ENCODE measurements at places on chromosomes 6 and 20.
A peak's percentile ranks its signal among the peaks of the same experiment; 100 is the strongest.

DNA sequence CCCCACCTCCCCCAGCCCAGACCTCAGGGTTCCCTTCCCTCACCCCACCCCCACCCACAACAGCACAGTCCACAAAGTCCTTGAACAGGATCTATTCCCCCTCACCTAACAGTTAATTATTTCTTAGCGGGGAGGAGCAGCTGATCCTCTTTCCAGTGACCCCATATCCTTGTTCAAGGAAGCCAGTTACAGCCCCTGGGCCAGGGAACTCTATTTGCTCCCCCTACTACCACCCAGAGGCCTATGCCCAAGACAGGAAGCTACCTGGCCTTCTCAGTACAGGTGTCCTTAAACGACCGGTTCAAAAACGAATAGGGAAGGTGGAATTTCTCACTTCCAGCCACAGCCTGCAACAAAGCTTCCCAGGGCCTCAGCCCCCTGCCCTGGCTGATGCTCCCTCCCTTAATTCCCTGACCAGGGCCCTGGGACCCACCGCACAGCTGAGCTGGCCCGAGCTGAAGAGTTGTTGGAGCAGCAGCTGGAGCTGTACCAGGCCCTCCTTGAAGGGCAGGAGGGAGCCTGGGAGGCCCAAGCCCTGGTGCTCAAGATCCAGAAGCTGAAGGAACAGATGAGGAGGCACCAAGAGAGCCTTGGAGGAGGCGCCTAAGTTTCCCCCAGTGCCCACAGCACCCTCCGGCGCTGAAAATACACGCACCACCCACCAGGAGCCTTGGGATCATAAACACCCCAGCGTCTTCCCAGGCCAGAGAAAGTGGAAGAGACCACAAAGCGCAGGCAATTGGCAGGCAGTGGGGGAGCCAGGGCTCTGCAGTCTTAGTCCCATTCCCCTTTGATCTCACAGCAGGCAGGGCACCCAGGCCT, 778 bp downstream of the MCCD1 start:
- no peak for DNase-seq

GRCh38 chr6:41877051-41877680, 18.0 kb downstream of the USP49 start:
- DNase-seq, result no peak

DNA sequence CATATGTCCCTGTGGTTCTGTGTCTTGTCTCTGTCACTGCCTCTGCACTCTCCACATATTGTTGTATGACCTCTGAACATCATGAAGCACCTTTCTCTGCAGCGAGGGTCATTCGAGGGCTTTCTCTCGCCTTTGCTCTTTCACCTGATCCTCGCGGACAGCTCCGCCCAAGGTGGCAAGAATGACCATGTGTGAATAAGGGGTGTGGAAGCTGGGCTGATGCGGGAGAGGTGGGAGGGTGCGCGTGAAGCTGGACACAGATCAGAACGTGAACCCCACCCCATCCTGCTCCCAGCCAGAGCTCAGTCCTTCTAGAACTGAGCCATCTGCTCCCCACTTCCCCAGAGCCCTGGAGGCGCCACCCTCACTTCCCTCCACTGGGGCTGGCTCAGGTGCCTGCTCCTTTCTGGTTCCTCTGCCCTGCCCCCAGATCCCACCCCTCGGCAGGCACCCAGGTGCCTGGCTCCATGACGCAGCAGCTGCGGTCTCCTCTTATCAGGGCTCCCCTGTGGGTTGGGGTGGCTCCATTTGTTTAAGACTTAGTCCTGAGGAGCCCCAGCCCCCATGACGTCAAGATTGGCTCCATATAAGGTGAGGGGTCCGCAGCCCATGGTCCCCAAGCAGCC, at the start of gene MUCL3:
Gene MUCL3, plus strand, starts transcription at position 613 of the 626 bp plus-strand sequence. CDS start 27 bp downstream, outside the sequence.
- no peak for DNase-seq

- no peak for DNase-seq
Measured at GRCh38 chr6:104381907-104382306, 477.8 kb downstream of the HACE1 start.

DNA sequence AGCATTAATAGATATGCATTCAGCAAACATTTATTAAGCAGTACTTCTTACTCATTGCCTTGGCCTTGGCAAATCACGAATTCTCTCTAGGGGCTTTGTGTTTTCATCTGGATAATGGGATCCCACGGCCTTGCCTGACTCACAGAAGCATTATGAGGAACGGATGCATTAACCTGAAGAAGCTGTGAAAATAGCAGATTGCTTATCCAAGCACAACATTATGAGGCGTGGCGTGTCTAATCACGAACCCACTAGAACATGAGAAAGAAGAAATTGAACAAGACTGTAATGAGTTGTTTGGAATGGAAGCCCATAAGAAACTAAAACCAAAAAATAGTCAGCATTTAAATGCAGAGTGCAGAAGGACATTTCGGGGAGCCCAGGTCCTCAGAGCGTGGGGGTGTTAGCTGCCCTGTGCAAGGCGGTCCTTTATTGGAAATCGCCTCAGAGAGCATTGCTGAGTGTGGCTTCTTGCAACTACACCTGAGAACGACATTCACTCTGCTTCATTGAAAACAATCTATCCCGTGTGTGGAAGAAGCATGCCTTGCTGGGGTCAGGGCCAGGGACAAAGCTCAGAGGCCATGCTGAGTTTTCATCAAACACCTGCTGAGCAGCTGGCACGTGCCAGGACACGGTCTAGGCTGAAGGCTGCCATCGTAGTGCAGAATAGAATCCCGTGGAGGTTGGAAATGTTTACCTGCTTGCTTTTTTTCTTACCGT, 179.9 kb downstream of the ZDHHC14 start:
- DNase-seq, result no peak

- DNase-seq, result no peak
Measured at GRCh38 chr6:56757588-56757984, 114.9 kb upstream of the DST start.

DNA sequence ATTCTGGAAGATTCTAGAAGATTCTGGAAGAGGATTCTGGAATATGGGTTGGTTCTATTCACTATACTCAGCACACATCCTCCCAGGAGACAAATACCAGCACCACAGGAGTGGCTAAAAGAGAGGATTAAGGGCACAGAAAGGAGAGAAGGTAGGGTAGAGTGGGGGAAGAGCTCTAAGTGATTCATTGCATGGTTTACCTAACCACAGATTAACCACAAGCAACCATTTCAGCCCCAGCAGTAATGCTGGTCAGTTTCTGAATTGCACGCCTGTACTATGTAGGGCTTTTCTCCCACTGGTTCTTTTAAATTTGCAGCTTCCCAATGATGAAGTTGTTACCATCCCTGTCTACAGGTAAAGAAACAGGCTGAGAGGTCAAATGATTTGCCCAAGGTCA, 192.7 kb upstream of the PMEPA1 start:
- DNase-seq, result no peak

GRCh38 chr6:160457823-160458222, 109.6 kb downstream of the SLC22A3 start:
- DNase-seq, result no peak

DNA sequence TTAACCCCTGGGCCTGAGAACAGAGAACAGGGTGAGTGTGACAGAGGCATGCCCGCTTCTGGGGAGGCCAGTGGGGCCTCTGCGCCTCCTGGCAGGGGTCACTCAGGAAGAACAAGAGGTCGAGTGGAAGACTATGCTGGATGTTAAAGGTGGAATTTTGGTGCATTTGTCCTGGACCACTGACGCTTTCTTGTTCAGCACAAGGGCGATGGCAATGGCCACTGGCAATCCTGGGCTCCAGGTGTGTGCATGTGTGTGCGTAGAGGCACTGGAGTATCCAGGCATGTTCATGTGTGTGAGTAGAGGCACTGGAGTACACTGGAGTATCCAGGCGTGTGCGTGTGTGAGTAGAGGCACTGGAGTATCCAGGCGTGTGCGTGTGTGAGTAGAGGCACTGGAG, 23.5 kb upstream of the NPBWR2 start:
- DNase-seq, result no peak

GRCh38 chr6:40743226-40743625, 156.1 kb upstream of the LRFN2 start:
- no peak for DNase-seq

GRCh38 chr6:17395112-17395511, 1.7 kb downstream of the CAP2 start:
- no peak for DNase-seq

DNA sequence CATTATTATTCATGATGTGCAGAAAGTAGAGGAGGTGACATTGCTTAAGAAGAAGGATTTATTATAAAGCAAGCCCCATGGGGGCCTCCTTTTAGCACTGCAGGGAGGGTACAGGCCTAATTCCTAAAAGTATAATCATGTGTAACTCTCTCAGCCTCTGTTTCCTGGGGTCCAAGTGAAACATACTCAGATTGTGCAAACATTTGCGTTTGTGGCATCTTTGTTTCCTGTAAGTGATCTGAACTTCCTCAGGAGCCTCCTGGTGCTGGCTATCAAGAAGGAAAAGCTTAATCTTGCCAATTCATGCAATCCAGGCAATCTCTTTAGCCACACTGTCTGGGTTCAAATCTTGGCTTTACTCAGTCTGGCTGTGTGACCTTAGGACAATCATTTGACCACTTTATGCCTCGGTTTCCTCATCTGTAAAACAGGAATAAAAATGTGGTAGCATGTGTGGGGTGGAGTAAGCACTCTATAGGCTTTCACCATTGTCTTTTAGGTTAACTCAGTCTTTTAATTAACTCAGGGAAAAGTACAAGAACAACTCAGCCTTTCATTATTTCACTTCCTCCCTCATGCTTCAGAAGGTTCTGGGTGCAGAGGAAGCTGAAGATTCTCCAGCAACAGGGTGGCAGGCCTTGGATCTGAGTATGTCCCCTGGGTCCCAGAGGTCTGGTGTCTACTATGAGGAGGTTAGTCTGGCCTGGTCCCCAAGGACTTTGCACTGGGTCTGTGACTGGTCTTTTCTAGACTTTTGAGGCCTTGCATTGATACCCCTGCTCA, 831 bp upstream of the SIRPB2 start:
- no peak for DNase-seq

- no peak for DNase-seq
Measured at GRCh38 chr20:13745784-13746183, 38.9 kb downstream of the ESF1 start.

DNA sequence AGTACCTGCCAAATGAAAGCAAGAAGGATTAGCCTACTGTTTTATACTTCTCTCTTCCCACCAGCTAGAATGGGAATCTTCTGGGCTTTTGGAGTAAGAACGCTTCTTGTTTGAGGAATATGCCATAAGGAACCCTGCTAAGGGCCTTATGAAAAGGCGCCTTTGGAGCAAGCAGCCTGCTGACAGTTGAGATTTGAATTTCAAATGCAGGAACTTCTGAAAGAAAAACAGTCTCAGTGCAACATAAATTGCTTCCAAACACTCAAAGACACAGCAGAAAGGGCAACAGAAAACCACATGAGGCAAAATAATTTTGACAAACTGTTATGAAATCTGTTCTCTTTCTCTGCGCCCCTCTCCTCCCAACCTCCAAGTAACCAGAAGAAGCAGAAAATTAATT, 149.4 kb upstream of the B3GAT2 start:
- no peak for DNase-seq

- DNase-seq, result no peak
Measured at GRCh38 chr20:50728981-50729874, 2.2 kb upstream of the PARD6B start.

DNA sequence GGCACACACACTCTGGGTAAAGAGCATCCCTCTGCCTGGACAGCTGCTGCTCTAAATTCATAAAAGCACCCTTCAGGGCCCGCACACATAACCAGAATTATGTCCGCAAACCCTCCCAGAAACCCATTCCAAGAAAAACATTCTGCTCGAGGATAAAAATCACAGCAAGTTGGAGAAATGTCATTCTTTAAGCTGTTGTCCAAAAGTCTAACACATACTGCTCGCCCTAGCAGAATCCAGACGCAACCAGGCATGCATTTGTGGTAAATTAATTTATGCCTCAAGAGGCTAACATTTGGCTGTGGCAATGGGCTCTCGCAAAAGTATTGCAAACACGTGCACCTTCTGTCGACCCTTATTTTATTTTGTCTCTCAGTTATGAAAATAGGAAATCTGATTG, 116.1 kb upstream of the INSM1 start:
- no peak for DNase-seq

DNA sequence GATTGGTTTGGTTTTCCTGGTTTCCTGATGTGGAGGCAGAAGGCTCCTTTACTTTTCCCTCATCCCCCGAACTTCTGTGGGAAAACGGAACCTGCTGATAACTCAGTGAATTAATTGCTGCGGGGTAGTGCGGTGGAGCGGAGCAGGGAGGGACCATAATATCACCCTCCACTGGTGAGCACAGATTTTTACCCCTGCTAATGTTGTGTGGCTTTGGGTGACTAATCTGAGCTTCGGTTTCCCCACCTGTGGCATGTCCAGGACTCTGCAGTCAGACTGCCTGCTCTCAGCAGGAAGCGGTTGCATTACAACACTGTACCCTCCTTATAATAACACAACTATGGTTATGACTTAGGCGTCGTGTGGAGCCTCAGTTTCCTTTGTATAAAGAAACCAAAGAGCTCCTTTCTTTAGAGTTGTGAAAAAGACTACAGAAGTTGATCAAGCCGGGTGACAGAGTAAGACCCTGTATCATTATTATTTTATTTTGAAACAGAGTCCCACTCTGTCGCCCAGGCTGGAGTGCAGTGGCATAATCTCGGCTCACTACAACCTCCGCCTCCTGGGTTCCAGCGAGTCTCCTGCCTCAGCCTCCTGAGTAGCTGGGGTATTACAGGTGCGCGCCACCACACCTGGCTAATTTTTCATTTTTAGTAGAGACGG, 2.2 kb upstream of the ID1 start:
- DNase-seq, result peak; percentile 64

DNA sequence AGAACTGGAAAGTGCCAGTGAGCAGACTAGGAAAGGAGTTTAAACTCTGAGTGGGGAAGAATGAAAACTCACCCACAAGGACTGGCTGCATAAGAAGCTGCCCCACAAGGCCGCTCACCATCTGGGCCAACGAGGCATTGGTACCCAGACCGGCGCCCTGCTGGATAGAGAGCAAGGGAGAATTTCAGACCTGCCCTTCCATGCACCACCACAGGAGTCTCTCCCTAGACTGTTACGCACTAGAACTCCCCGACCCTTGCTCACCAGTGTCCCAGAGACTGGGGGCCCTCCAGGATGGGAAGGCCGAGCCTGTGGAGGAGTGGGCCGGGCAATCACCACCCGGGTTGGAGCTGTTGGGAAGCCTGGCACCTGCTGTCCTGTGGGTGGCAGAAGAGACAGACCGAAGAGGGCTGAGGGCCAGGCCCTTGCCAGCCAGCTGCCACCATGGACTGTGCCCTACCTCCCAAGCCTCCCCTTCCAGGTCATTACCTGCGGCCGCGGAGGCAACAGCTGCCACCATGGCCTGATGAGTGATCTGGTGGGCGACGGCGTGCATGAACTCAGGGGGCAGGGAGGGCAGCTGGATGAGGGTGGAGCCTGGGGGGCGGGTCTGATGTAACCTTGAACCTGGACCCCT, 8.5 kb downstream of the BAG6 start:
- no peak for DNase-seq

GRCh38 chr20:20712004-20712473, 405 bp downstream of the RALGAPA2 start:
- DNase-seq, result no peak
